ENCODE measurements at places on chromosomes 3 and 15.

GRCh38 chr3:20975188-20975651, 775.8 kb downstream of the ZNF385D start:
- DNase-seq: no peak

- no peak for DNase-seq
Observed at GRCh38 chr15:78989701-78990240, 44.9 kb upstream of the CTSH start.

GRCh38 chr3:141828890-141829289, 47.6 kb upstream of the ATP1B3 start:
- DNase-seq: peak; percentile 54

DNA sequence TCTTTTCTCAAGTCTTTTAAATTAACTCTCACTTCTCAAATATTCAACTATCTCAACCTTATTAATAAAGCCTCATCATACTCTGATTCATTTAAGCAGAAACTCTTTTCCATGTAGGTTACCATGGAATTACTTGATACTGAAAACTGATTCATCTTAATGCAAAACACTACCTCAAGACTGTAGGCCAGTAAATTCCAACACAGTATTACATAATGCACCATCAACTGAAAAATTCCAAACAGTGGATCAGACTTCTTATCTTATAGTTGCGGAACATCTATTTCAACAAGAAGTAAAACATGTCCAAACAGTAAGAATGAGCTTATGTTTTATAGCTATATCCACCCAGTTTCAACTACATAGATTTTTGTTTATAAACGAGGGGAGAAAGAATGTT, 124.5 kb downstream of the PEAK1 start:
- peak; percentile 10 for DNase-seq

- no peak for DNase-seq
Observed at GRCh38 chr15:79539401-79539800, 107.3 kb downstream of the MINAR1 start.

GRCh38 chr3:175378348-175378747, 519.2 kb downstream of the NAALADL2 start:
- DNase-seq: no peak
